Right lobe of liver (tissue), 6 donors: ENCODE measurements at places on chromosomes 11 and 22. TPM values are rescaled to one million over a fixed set of nuclear protein-coding genes. Genes with fewer than 3 reads are reported as not detected.

- no peaks in the 10 kb centered on the region for H3K4me1 ChIP-seq
- H3K4me3 ChIP-seq: no peak overlapping the region
- H3K27ac ChIP-seq: no peak overlapping the region
These were observed 177.0 kb downstream of the KIF18A start for GRCh38 chr11:27930946-27931345.

GRCh38 chr11:93541884-93542810 lies 1.0 kb downstream of the SMCO4 start:
- no peak for DNase-seq
- no peaks in the 10 kb centered on the region for H3K27me3 ChIP-seq
- peaks cover 40% of the 10 kb centered on the region for H3K4me1 ChIP-seq
- H3K36me3 ChIP-seq: no peaks in the 10 kb centered on the region
- H3K27ac ChIP-seq: peak overlapping the region; percentile 81

Gene OR5AK2
- total RNA-seq: not detected

DNA sequence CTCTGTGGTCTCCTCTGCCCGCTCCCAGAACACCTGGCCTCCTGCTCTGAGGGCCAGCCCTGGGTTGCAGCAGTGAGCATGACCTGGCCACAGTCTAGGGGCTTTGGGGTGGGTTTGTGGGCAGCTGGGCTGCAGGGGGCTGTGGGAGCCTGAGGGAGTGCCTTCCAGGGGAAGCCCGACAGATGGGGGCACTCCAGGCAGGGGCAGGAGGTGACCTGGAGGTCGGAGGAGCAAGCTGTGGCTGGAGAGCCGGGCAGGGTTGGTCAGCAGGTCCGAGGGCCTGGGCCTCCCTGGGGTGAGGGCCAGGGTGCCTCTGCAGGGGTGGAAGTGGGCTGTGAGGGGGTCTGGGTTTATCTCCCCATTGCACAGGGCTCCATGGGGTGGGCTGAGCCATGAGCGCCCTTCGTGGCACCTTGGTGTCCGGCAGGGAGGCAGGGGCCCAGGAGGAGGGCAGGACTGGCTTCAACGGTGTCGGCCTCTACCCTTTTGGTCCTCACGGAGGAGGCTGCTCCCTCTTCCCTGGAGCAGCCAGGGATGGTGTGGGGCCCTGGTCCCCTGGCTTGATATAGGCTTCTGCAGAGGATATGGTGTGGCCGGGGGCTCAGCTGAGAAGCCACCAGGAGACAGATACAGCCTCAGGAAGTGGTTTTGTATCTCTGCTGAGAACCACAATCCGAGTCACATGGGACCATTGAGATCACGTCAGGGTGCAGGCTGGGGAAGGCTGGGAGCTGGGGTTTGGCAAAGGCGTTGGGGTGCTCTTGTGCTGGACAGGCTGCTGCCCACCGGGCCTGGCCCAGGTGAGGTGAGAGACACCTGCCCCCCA lies 22.3 kb downstream of the KCNQ1 start:
- no peak for DNase-seq
- H3K27ac ChIP-seq: no peak overlapping the region
- no peaks in the 10 kb centered on the region for H3K36me3 ChIP-seq

DNA sequence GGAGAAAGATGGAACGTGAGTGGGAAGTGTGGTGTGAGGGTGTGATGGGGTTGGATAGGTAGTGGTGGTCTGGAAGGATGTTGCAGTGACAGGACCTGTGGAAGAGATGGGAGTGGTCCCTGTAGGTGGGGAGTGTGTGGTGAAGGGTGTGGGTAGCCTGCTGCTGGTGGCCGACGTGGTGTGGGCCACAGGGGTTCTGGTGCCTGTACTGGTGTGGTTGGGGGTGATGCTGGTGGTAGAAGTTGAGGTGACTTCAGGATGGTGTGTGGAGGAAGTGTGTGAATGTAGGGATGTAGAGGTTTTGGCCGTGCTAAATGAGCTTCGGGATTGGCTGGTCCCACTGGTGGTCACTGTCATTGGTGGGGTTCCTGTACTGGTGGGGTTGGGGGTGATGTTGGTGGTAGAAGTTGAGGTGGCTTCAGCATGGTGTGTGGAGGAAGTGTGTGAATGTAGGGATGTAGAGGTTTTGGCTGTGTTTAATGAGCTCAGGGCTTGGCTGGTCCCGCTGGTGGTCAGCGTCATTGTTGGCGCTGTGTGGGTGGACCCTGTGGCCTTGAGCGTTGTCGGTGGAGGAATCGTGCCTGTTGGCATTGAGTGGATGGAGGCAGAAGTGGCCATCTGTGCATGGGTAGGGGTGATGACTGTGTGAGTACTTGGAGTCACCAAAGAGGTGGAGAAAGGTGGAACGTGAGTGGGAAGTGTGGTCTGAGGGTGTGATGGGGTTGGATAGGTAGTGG lies 19.1 kb downstream of the MUC6 start:
- no peaks in the 10 kb centered on the region for H3K4me1 ChIP-seq
- no peaks in the 10 kb centered on the region for H3K36me3 ChIP-seq
- no peaks in the 10 kb centered on the region for H3K27me3 ChIP-seq
- no peak overlapping the region for H3K27ac ChIP-seq
- no peak overlapping the region for H3K4me3 ChIP-seq

Gene SAA4
- total RNA-seq: 1,240 TPM

Gene SDHAF2
- total RNA-seq: 22.8 TPM
